CD4-positive, alpha-beta T cell treated with Interleukin-17A for 4 hours (primary cell): ENCODE measurements at places on chromosomes 2 and 18.

DNA sequence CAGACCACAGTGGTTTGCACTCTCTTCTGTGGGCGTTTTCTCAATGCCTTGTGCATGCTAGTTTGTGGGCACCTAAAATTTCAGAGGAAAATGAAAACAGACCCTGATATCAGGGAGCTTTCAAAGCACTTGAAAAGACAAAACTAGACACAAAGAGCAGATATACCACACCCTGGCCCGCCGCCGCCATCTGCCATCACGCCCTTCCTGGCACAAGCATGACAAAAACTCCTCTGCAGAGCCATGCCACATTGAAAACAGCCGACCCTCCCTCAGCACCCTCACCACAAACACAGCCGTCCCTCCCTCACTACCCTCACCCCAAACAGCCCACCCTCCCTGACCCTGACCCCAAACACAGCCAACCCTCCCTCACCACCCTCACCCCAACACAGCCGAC lies 84.8 kb upstream of the RAB6C start:
- DNase-seq = no peak

GRCh38 chr2:221005338-221005737 lies 566.8 kb downstream of the EPHA4 start:
- DNase-seq = no peak

GRCh38 chr2:222708274-222708710 lies 36.8 kb downstream of the MOGAT1 start:
- DNase-seq = peak; percentile 80

DNA sequence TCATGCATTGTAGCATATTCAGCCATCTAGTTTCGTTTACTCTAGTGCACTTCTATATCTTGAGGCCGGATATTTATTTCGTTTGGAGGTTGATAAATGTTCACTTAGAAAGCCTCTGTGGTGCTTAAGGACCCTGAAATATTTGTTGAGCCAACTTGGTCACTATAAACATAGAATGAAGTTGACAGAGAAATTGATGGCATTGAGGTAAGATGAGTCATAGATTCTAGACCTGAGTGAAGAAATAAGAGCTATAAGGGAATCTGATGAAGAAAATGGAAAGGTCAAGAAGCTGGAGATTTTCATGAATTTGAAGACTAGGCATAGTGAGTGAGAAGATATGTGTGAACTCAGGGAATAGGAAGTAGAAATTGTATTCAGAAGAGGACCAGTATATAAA lies 35.9 kb downstream of the EPC2 start:
- DNase-seq = no peak

DNA sequence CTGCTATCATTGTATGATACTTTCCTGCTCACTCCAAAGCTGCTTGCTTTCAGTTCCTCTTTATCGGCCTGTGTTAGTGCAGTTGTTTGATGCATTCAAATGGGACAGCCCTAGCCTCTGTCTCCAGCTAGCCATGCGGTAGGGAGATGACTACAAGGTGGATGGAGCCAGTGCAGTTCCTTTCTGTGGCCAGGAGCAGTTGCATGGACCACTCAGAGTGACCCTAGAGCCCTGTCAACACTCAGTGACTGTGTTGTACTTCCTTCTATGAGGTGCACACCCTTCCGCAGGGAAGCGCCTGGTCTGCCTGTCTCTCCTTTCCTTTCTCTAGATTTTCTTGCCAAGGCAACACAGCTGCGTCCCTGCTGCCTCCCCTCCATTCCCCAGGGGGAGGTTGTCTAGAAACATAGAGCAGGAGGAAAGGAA lies 33.8 kb downstream of the KCNS3 start:
- DNase-seq = no peak

DNA sequence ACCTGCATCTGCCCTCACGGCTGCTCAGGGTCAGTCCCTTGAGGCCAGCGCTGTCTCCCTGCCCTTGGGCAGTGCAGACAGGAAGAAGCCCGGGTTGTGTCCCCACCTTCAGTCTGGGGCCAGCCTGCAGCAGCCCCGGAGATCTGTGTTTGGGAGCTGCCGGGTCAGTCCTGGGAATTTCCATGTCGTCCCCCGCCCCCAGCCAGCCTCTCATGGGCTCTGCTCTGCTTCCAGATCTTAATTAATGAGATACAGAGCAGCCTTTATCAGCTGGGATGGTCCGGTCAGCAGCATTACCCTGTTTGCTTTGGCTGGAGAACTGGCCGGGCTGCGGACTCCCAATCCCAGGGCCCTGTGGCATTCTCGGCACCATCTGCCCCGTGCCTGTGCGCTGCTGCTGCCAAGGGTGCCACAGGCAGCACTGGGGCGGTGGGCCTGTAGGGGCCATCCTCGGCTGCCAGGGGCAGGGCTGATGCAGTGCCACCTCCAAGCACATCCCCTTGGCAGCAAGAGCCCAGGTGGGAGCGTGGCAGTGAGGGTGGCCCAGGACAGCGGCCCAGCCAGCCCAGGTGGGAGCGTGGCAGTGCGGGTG lies 2.4 kb downstream of the BOK start:
- DNase-seq = no peak

DNA sequence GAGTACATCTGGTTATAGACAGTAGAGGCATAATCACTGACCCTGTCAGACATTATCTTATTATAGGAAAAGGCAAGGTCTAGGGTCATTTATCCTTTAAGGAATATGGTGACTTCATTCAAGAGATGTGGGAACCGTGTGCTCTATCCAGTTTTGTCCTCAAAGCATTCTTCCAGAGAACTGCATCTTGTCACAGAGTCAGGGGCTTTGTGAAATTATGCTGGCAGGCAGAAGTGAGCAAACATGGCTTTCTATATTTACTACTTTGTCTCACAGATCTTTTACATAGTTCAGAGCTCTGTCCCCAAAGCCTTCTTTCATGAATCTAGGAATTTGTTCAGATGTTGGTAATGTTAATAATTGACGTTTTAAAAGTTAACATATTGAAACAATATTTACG lies 177.4 kb downstream of the ASXL3 start:
- no peak for DNase-seq

- no peak for DNase-seq
Measured at GRCh38 chr2:120820263-120820952, 84.7 kb downstream of the GLI2 start.

DNA sequence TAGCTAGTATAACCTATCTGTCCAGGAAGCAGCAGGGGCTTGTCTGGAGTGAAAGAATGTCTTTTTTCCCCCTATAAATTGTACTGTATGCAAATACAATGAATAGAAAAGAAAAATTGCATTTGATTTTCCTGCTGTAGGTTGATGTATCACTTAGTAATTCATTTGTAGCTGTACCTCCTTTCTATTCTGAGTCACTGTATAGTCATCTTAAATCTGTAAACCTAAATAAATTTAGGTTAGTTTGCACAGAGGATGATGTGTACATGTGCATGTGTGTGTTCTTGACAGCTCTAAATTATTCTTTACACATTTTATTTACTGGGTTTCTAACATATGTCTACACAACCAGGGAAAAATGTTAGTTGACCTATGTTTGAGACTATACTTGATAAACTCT lies 478.7 kb upstream of the CNTNAP5 start:
- no peak for DNase-seq

DNA sequence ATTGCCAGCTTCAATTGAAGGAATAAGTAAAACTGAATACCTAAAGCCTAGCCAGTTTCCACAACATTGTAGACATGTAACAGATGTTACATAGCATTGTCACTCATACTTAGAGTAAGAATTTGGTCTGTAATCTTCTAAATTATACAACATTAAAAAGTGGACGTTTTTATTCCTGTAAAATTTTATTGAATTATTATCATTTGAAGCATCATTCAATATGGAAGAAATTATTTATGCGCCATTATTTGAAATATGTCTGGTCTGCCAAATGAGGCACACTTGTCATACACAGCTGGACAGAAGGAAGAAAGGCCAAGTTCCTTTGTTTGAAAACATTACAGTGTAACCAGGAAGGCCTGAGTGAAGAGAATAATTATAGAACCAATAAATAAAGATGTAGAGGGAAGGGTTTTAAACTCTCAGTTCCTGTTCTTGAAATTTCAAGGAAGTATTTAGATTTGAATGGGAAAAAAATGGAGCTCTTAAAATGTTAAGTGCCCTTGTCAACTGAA lies 575.5 kb downstream of the LRRTM4 start:
- DNase-seq = no peak

DNA sequence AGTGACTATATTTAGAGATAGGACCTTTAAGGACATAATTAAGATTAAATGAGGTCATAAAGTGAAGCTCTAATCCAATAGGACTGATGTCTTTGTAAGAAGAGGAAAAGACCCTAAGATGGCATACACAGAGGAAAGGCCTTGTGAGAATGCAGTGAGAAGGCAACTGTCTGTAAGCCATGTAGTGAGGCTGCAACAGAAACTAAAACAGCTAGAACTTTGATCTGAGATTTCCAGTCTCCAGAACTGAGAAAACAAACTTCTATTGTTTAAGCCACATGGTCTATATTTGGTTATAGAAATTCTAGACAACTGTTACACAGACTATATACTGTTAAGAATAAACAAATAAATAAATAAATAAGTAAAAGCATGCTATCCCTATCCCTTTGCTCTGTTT lies 276.8 kb downstream of the CNTNAP5 start:
- no peak for DNase-seq

- DNase-seq = no peak
Measured at GRCh38 chr2:205763708-205764211, 81.5 kb downstream of the NRP2 start.

DNA sequence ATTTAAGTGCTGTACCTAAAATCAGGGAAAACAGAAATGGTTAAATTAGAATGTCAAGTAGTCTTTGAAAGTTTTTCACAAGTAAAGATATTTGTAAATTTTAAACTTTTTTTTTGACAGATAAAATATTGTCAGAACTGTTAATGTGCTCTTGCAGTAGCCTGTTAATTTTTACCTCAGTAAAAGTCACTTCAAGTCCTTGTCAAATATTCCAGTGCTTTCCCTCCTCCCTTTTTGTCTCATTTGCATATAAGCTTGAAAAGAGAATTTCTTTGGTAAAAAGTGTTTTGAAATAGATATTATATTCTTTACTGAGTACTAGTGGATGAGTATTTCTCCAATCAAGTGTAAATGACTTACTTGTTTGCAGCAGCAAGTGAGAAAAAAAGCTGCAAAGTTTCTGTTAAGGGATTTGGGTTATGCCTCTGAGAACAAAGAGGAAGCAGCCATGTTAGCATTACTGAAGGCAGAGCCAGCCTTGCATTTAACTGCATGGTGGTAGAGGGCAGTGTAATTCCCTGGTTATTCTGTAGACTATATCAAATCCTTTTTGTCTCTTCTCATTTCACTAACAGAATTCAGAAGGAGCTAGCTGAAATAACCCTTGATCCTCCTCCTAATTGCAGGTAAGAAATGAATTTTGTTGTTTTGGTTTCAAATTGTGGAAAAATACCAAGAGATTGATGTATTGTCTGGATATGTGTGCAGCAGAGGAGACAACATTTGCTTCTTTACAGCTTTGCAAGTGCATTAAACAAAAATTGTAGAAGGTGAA lies 3.2 kb downstream of the UBE2E3 start:
- DNase-seq = peak; percentile 48

DNA sequence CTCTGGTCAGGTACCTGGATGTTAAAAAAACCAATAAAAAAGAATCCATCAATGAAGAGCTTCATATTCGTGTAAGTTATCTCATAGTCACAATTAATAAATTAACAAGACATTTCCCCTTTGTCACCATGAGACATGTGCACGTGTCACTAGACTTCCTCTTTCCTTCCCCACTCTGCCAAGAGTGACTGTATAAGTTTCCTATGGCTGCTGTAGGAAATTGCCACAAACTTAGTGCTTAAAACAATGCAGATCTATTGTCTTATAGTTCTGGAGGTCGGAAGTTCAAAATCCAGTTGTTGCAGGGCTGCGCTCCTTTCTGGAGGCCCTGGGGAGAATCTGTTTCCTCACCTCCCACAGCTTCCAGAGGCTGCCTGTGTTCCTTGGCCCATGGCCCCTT lies 35.8 kb downstream of the SLC9A4 start:
- DNase-seq = no peak

- DNase-seq = no peak
Measured at GRCh38 chr2:209662021-209662420, 109.6 kb upstream of the UNC80 start.

- DNase-seq = no peak
Measured at GRCh38 chr18:78548261-78549058, 431.2 kb upstream of the SALL3 start.

GRCh38 chr2:131015764-131016163 lies 77.5 kb downstream of the FAM168B start:
- DNase-seq = no peak

DNA sequence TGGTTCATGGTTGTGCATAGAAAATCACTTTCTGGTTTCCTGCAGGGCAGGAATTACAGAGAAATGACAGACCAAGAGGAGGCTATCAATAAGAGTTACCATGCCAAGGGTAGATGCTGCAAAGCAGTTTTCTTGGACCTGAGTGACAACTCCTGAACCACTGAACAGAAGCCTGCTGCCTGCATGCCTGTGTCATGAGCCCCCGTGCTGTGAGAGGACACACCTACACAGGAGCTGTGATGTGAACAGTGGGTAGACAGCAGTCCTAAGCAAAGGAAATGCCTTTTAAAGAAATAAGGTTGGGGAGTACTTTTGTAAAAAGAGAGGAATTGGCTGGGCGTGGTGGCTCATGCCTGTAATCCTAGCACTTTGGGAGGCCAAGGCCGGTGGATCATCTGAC lies 54.2 kb upstream of the CREB1 start:
- DNase-seq = no peak

GRCh38 chr18:27585602-27586173 lies 400.6 kb upstream of the CHST9 start:
- no peak for DNase-seq

- DNase-seq = no peak
Measured at GRCh38 chr2:227772197-227772661, 26.5 kb downstream of the SCYGR8 start.

DNA sequence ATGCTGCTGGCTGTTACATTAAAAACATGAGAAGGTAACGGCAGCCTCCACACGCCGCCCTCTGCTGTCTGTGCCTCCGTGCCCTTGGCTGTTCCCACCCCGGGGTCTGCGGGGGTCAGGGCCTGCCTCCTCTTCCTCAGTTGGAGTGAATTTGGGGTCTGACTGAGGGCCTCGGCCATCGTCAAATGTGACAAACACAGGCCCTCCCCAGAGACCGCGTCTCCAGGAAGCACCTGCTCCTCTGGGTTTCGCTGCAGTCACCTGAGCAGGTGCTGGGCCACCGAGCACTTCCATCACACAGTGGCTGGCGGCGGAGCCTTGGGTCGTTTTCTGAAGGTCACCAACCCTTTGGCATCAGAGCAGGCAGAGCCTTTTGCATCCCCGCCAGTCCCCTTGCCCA lies 70.9 kb downstream of the NFATC1 start:
- DNase-seq = no peak

DNA sequence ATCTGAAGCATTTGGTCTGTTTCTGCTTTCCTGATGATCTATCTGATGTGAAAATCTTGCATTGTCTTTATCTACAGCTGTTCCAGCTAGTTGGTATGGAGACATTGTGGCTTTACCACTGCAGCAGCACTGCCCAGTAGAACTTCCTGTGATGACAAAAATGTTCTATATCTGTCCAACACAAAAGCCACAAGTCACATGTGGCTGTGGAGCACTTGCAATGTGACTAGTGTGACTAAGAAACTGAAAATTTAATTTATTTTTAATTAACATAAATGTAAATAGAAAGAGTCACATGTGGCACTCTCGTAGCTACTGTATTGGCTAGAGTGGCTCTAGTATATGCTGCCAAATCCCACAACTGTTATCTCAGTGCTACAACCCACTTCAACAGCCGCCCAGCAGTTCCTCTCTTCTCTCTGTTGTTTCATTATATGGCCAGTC lies 425.7 kb downstream of the SETBP1 start:
- DNase-seq = no peak

- DNase-seq = no peak
Measured at GRCh38 chr2:71901466-71901865, 246.2 kb downstream of the CYP26B1 start.

GRCh38 chr2:11869391-11869991 lies 123.1 kb downstream of the LPIN1 start:
- DNase-seq = no peak

- no peak for DNase-seq
Measured at GRCh38 chr2:220575963-220576362, 948.5 kb downstream of the SLC4A3 start.
